ENCODE measurements at places on chromosomes 1 and 21.

- no peak for DNase-seq
These were observed 431.8 kb downstream of the NEGR1 start for GRCh38 chr1:71850515-71850914.

GRCh38 chr1:161001525-161001924 lies 19.4 kb downstream of the F11R start:
- DNase-seq = no peak

GRCh38 chr1:208977638-208978256 lies 605.8 kb upstream of the CAMK1G start:
- DNase-seq = no peak

- no peak for DNase-seq
These were observed 31.0 kb upstream of the CREG1 start for GRCh38 chr1:167584581-167584980.

DNA sequence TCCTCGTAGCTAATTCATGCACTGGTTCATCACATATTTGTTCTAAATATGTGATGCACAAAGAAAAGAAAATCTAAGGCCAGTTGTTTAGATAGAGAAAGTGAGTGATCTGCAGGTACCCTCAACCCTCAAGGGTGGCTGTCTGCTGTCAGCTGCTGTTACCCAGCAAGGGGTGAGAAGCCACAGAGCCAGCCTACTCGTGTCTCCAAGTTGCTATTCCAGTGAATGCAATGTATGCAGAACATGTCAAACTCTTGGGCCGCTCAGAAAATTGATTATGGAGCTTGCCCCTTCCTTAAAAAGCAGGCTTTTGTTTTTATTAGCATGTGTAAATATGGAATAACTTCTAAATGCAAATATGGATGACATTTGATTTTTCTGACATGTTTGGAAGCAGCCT lies 336.3 kb upstream of the ST6GALNAC5 start:
- DNase-seq = no peak

DNA sequence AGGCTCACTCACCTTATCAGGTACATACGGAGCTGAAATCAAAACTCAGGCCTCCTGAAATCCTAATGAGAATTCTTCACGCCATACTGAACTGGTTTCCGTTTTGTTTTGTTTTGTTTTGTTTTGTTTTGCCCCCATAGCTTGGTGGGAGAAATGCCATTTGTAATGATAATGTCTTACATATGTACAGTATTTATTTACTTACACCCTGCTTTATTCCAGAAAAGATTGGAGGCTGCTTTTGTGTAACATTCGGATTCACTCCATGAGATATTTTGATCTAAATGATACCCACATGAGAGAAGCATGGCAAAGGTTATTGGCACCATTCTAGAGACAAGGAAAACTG lies 84.7 kb downstream of the EPHB2 start:
- DNase-seq = no peak

- no peak for DNase-seq
These were observed 17.1 kb upstream of the SLC44A3 start for GRCh38 chr1:94803106-94803505.

- DNase-seq = no peak
These were observed 35.5 kb upstream of the ZNF362 start for GRCh38 chr1:33220676-33221384.

DNA sequence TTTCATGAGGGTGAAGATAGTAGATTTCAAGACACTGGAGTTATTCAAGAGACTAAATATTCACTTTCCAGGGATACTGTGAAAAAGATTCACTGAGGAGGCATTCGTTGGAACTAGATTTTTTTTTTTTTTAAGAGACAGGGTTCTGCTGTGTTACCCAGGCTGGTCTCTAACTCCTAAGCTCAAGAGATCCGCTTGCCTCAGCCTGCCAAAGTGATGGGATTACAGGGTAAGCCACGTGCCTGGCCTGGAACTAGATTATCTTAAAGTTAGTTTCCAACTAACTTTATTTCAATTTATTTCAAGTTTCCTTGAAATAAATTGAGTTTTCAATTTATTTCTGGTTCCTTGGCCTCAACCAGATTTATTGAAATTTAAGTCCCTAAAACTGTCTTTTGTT lies 24.3 kb upstream of the MCL1 start:
- no peak for DNase-seq

GRCh38 chr1:171794085-171794484 lies 12.6 kb downstream of the METTL13 start:
- DNase-seq = no peak

GRCh38 chr1:47753808-47754207 lies 243.4 kb downstream of the TRABD2B start:
- DNase-seq = no peak

GRCh38 chr1:214044438-214045214 lies 56.9 kb downstream of the PROX1 start:
- DNase-seq = no peak

DNA sequence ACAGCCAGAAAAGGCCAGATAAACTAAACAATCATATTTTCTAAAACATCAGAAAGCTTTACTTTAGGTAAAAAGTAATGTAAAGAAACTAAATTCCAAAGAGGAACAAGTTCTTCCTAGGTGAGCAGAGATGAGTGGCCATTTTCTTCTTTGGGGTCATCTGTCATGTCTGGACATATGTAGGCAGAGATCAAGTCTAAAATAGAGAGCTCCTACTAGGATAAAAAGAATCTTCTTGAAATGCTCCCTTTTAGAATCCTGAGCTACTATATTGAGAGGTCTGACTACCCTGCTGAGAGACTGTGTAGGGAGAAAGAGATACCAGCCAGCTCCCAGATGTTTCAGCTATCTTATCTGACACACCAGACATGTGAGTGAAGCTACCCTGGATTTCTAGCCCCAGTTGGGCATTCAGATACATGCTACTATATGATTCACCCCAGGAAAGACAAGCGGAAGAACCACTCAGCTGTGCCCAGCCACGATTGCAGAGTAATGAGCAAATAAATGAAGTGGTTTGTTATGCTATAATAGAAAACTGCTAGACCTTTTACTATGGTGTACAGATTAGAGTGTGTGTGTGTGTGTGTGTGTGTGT lies 80.1 kb downstream of the TTLL7 start:
- DNase-seq = no peak

DNA sequence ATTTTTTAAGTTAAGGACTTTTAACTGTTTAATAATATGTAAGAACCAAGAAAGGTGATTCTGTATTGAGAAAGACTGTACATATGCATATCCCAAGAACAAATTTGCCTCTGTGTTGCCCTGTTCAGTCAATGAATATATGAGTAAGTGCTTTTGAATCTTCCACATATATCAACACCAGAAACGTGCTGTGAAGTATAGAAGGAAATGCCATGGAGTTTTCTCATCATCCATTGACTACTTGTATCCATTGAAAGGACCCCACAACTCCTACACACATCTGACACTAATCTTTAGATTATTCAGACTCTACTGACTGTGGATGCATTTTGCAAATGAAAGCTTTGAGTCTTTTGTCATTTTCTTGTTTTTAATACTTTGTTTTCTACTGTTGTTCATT lies 366.9 kb downstream of the S1PR1 start:
- no peak for DNase-seq

DNA sequence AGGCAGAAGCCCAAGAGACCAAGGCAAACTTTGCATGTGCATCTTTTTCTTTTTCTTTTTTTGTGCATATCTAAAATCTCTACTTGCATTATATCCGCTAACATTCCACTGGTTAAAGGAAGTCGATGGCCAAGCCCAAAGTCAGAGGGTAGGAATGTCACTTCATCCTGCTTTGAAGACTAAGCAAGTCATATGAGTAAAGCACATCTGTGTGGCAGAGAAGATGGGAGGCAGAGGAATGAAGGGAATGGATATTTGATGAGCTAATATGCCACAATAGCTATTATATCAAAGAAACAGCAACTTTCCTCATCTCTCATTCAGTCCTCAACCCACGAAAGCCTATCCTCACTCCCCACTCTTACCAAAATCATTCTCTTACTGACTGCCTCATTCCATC lies 59.3 kb downstream of the RNF220 start:
- DNase-seq = no peak

DNA sequence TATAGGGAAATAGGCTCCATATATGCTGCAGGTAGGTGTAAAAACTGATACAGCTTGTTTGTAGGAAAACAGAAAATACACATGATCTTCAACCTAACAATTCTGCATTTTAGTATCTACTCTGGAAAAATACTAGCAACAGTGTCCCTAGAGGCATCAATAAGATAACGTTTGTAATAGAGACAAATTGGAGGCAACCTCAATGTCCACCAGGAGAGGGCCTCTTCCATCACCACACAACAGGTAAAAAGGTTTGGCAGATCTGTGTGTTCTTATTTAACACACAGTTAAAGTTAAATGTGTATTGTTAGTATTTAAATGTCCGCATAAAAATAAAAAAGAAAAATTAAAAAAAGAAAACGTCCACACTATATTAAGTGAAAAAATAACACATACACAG lies 5.4 kb downstream of the EIF2D start:
- DNase-seq = no peak

- no peak for DNase-seq
These were observed 66.9 kb downstream of the CDC7 start for GRCh38 chr1:91567583-91567982.

DNA sequence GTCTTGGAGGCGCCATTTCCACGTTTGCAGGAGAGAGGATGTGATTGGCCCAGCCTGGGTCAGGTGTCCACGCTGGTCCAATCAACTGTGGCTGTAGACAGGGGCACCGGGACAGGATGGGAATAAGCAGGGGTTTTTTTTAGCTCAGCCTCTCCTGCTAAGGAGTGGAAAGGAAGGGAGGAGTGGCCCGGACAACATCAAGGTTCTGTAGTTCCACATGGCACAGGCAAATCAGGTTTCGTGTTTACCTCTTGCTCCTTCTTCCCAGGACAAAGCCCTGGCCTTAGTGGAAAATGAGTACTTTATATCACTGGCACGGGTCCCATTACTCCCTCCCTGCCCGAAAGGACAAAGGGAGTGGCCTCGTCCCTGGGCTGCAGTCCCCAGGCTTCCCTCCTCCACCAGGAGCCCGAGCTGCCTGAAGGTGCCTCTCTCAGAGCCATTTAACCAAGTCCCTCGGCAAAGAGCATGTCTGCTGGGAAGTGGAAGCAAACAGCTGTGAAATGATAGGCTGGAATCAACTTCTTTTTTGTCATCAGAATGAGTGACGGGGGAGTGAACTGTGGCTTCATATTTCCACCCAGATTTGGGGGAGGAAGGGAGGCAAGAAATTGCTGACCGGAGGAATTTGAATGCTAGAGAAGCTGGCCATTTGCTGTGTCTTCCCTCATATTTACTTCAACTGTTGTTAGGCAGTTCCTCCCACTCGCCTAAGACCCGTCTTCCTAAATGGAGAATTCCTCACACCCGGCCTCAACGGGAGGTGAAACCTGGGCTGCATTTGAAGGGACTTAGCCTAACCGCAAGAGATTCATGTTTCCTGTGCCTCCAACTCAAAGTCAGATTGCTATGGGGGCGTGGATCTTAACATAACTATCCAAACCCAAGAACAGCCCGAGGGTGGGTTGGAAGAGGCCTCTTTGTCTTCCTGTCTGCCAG lies 84.9 kb upstream of the SLC44A3 start:
- DNase-seq = no peak

- no peak for DNase-seq
These were observed 4.1 kb downstream of the RUNX3 start for GRCh38 chr1:24925963-24926362.

DNA sequence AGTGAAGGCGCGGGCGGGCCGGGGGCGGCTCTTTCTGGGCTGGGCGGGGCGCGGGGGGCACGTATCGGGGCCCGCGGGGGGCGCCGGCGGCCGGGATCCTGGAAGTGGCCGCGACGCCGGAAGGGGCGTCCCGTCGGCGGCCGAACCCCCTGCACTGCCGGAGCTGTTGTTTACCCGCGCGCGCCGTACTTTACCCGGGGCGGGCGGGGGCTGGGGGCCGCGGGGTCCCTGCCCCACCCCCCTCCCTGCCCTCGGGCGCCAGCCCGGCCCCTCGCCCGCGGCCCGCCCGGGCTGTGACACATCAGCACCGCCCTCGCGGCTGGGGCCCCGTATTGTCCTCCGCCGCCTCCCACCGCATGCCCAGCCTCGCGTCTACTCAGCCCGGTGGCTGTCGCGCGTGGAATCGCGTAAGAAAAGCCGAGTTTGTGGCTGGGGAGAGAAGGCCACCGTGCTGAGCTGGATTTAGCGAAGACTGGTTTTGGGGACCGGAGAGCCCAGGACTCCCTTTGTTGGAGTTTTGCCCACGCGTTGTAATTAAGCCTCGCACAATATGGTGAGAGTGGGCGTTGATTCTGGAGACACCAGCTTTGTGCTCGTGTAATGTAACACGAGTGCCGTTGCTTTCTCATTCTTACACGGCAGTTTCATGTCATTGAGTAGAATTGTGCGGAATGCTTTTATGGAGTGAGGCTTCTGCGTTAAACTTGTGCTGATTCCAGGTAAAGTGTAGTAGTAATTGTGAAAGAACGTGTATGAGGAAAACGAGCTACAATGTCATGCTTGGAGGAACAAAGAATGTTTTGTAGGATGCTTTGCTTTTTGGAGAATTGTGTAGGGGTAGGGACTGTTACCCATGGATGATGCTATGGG lies 559 bp downstream of the BACH1 start:
- DNase-seq = no peak

GRCh38 chr1:12556957-12557935 lies 60.8 kb downstream of the DHRS3 start:
- DNase-seq = no peak

DNA sequence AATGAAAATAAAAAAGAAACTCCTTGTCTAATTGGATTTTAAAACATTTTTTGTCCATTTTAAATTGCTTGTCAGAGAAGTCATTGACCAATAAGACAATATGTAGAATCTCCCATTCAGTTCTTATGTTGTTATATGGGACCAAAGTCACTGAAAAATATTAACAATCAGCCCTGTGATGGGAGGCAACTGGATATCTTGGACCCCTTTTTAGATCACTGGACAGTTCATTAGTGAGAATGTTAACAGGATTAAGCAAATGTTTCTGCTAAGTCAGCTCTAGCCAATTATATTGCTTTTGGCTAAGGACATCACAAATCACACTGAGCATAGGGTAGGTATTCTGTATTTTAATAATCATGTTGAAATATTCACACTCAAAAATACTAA lies 609.1 kb upstream of the USP24 start:
- no peak for DNase-seq

DNA sequence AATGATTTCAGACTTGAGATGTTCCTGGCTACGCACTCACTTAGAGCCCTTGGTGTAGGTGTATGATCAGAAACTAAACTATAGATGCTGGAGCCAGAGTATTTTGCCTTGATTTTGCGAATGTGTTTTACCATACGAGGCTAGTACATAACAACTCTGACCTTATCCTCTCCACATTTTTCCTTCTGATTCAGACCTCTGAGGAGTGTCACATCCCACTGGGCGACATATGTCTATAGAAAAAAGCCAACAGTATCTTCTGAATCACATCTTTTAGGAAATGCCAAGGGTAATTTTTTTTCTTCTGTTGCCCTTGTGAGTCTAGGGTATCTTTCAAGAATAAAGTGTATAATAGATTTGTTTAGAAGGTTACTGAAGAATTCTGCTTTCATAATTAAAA lies 49.6 kb downstream of the AK4 start:
- no peak for DNase-seq

- no peak for DNase-seq
These were observed 399.9 kb upstream of the ADAMTS5 start for GRCh38 chr21:27366646-27367235.
